ENCODE measurements at places on chromosomes 7 and 10. TPM values are rescaled to one million over a fixed set of nuclear protein-coding genes. Genes with fewer than 3 reads are reported as not detected.

DNA sequence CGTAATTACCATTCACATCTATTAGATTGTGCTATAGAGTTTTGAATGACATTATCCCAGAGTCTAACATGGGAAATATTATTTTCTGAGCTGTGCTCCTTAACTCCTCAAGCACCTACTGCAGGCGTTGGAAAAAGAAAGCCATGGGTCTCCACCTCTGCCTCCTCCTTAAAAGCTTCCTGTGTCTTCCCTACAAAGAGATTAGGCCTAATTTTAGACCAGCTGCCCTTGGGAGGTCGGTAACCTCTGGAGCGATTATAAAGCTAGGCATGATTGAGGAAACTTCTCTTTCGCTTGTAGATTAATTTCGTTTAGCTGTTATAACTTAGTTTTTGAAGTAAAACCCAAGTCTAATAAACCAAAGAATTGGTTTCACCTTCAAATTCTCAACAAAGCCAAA is 75.2 kb downstream of the PLXDC2 start:
- no peak for DNase-seq

- no peak for DNase-seq
Measured at GRCh38 chr10:26516540-26517101, 78.5 kb downstream of the APBB1IP start.

CLRN3 gene
- not detected for polyA plus RNA-seq

DNA sequence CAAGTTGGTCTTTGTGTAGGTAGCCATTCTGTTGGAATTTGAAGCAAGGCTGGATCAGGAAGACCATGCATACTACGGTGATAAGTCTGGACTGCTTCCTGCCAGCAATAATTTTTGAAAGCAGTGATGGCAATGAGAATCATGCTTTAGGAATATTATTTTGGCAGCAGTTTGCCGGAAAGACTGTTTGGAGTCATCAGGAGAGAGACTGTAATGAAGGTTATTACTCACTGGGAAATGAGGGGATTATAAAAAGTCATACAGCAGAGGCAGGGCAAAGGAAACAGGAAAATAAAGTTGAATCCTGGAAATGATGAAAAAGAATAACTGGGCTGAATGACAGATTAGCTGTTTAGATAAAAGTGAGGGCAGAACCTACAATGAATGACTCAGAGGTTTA is 1136.8 kb upstream of the AUTS2 start:
- no peak for DNase-seq

- no peak for DNase-seq
Measured at GRCh38 chr10:90047243-90047729, 345.9 kb downstream of the KIF20B start.

GRCh38 chr7:111056371-111056770 is 34.6 kb upstream of the LRRN3 start:
- no peak for DNase-seq

GRCh38 chr10:93757136-93757535 is 600 bp upstream of the LGI1 start:
- DNase-seq, result no peak

DNA sequence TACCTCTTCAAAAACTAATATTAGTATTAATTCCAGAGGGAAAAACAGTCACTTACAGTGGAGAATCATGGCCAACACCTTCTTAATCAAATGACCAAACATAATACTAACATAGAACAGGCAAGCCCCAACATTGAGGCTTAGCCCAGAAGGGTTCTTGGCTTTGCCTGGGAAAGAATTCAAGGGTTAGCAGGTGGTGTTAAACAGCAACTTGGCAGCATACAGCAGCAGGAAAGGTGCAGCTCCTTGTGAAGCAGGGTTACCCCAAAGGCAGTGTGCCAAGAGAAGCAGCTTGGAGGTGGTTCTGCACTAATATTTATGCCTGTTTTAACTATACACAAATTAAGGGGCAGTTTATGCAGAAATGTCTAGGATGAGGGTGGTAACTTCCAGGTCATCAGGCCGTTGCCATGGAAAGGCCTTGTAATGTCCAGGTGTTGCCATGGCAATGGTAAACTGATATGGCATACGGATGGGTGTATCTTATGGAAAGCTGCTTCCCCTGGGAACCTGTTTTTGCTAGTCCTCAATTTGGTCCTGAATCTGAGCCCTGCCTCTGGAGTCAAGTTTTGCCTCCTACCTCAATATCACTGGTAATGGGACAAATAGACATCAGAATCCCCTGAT is 27.2 kb upstream of the BEND7 start:
- no peak for DNase-seq

GRCh38 chr10:119726676-119727261 is 919 bp downstream of the INPP5F start:
- DNase-seq, result no peak

SVOPL gene
- polyA plus RNA-seq, result not detected

DNA sequence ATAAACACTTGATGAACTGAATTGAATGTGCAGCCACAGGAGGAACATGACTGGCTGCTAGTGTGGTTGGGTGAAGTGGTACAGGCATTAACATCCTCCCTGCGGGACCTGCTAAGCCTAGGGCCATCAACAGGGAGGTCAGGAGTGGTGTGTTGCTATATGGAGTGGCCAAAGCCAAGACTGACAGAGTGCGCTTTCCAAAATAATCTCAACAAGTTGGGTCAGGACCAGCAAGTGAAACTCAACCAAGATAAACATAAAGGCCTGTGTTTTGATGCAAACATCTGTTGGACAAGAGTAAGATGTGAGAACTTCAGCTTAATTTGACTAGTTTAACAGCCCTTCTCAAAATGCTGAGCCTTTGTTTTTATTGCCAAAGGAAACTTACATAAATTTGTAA is 97.7 kb downstream of the WDFY4 start:
- DNase-seq, result no peak

- DNase-seq, result no peak
Measured at GRCh38 chr10:61765176-61766087, 102.7 kb downstream of the CABCOCO1 start.

GRCh38 chr7:157516311-157516710 is 179.5 kb downstream of the DNAJB6 start:
- no peak for DNase-seq

DNA sequence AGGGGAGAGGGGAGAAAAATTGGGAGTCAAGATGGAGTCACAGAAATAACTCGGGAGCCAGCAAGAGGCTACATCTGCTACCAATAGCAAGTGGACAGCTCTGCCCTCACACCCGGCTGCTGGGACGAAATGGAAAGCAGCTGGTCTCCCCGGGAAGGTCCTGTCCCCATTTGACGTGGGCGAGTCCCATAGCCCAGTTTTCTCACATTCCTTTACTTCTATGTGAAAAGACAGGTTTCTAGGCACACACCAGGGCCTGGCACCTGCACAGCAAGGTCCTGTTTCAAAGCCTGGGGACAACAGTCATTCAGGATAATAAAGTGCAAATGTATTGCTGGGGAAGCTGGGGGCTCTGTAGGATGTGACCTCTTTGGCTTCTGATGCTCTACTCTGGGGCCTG is 162.6 kb downstream of the OAT start:
- DNase-seq, result no peak

DNA sequence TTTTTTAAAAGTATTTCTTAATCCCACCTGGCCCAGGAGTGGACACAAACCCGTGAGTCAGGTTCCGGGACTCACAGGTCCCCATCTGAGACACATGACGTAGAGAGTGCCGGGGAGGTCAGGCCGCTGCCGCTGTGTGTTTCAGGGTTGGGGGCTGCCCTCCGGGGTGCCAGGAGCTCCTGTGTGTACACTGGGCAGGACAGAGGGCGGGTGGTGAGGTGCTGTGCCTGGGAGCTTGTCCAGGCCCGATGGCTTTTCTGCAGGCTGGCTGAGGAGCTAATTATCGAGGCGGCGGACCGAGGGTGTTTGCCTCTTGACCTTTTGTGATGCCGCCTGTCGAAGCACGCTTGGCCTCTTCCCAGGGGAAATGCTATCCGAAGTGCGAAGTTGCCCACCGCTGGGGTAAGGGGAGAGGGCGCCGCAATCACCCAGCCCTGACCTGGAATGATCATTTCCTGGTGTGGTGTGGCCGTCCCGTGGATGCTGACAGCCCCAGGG is 42.1 kb downstream of the FOXL3 start:
- no peak for DNase-seq

DNA sequence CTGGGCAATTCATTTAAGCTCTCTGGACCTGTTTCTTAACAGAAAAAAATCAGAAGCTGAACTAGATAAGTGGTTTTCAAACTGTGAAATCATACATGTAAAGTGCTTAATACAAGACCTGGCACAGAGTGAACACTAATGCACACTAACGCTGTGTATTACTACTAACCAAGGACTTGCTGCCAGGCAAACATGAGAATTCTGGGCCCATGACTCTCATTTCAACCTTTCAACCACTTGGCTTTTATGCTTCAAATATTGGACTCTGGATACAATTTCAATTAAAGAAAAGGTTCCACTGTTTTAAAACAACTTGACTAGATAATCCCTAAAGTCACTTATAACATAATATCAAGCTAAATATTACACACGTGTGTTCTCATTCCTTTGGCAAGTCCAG is 73.4 kb downstream of the SRPK2 start:
- no peak for DNase-seq

- no peak for DNase-seq
Measured at GRCh38 chr7:106987777-106988176, 56.7 kb upstream of the PRKAR2B start.

PLEKHA8 gene
- polyA plus RNA-seq, result 4.7 TPM

DNA sequence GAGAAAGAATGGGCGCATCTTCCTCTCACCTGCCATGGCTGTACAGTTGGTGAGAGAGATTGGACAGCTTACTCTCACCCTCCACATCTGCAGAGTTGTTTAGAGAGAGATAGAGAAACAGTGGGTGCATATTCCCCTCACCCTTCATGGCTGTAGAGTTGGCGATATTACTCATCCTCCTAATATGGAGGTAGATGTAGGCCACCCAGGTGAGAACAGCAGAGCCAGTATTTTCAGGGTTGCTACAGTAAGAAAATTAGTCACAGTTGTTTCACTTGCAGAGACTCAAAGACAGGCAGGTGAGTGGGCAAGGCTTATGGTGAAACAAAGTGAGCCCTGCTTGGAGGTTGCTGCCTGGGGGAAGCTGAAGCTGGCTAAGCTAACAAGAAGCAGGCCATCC is 65.0 kb upstream of the PFKP start:
- no peak for DNase-seq

DNA sequence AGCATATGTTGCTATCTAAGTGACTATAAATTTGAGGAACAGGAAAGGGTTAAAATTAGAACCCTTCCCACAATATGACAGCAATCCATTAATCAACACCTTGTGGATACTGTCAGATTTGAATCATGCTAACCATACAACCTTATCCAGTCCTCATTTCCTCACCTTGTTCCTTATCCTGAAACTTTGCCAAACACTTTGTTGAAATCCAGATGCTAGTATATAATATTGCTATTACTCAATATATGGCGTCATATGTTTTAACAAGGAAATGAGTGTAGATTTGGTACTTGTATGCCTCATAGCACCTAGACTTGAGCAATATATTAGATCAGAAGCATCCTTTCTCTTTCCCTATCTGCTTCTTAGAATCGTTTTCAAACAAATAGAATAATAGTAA is 66.3 kb upstream of the SLC25A13 start:
- DNase-seq, result peak; percentile 85

ADO gene
- 8.2 TPM for polyA plus RNA-seq

All from foreskin keratinocyte (primary cell).